Activated T-cell treated with anti-CD3 and anti-CD28 coated beads for 24 hours (primary cell): ENCODE measurements at places on chromosomes 5 and 9.
A peak's percentile ranks its signal among the peaks of the same experiment; 100 is the strongest.

- DNase-seq = no peak
Measured at GRCh38 chr5:139481580-139482049, 943 bp downstream of the STING1 start.

- no peak for DNase-seq
Measured at GRCh38 chr9:100938507-100938906, 90.0 kb upstream of the PLPPR1 start.

- DNase-seq = no peak
Measured at GRCh38 chr5:133741818-133742355, 129.5 kb upstream of the FSTL4 start.

- DNase-seq = no peak
Measured at GRCh38 chr9:137161558-137162486, 8.0 kb downstream of the LRRC26 start.

DNA sequence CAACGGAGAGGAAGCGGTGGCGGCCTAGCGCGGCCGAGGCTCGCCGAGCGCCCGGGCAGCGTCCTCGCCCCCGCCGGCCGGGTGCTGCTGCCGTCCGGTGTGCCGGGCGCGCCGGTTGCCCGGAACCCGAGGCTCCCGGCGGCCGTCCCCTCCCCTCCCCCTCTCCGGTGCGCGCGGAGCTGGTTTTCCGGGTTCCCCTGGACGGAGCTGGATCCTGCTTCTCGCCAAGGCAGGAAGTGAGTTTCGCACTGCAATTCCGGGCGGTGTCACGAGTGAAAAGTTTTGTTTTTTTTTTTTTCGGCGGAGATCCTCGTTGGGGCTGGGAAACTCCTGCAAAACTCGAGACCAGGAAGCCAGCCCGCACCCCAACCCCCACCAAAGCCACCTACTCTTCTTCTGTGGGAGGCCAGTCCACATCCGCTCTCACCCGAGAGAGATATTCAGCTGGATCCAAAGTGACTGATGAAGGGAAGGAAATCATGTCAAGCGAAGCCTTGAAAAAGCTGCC is at the start of gene ERBIN:
Gene ERBIN, plus strand, starts transcription at position 300 of the 508 bp plus-strand sequence. CDS start 66,144 bp downstream, outside the sequence.
- DNase-seq = peak; percentile 60
